Muscle of leg (tissue), 16 donors: ENCODE measurements at places on chromosomes 12 and 14.

GRCh38 chr12:10654003-10654402 lies 19.8 kb downstream of the STYK1 start:
- H3K4me3 ChIP-seq, result no peak overlapping the region
- no peak for DNase-seq
- no peaks in the 10 kb centered on the region for H3K36me3 ChIP-seq
- no peak overlapping the region for H3K27ac ChIP-seq
- H3K27me3 ChIP-seq, result no peaks in the 10 kb centered on the region
- no peaks in the 10 kb centered on the region for H3K4me1 ChIP-seq

DNA sequence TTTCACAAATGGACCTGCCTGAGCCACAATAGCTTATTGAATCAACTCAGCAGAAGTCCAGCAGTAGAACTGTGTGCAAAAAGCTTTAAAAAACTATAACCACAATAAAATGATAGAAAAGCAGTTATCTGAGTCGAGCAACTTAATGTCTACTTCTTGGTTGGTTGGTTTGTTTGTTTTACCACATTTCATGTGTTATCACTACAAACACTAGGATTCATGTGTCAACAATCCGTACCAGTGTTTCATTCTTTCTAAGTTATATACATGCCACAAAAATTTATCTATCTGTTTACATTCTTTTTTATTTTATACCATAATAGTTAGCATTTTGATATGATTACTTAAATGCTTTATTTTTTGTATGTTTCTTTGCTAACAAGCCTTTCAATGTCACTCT lies 339.0 kb downstream of the KCNH5 start:
- no peaks in the 10 kb centered on the region for H3K27me3 ChIP-seq
- no peaks in the 10 kb centered on the region for H3K4me1 ChIP-seq
- no peaks in the 10 kb centered on the region for H3K36me3 ChIP-seq
- DNase-seq, result no peak
- no peak overlapping the region for H3K4me3 ChIP-seq

DNA sequence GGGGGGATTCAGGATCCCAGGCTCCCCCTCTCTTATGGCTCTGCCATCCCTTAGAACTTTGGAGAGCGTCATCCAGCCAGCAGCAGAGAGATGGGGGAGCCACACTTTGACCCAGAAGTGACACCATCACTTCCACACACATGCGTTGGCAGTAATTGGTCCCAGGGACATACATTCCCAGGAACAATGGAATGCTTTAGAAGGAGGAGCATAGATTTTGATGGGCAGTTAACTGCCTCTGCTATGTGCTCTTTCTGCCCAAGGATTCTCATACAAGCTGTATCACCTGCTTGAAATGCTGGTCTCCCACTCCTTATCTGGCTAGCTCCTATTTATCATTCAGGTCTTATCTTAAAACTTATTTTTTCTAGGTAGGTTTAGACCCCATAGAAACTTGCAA lies 109.0 kb upstream of the RPH3A start:
- no peak overlapping the region for H3K4me3 ChIP-seq
- no peaks in the 10 kb centered on the region for H3K36me3 ChIP-seq

GRCh38 chr12:107107381-107107780 lies 14.0 kb upstream of the CRY1 start:
- H3K36me3 ChIP-seq, result no peaks in the 10 kb centered on the region
- H3K27me3 ChIP-seq, result no peaks in the 10 kb centered on the region
- H3K27ac ChIP-seq, result no peak overlapping the region
- H3K4me3 ChIP-seq, result no peak overlapping the region

- peaks cover 14% of the 10 kb centered on the region for H3K4me1 ChIP-seq
- no peak overlapping the region for H3K27ac ChIP-seq
- H3K36me3 ChIP-seq, result no peaks in the 10 kb centered on the region
- no peaks in the 10 kb centered on the region for H3K27me3 ChIP-seq
- no peak for DNase-seq
- H3K4me3 ChIP-seq, result no peak overlapping the region
Measured at GRCh38 chr12:49917788-49918173, 14.1 kb upstream of the FAIM2 start.

DNA sequence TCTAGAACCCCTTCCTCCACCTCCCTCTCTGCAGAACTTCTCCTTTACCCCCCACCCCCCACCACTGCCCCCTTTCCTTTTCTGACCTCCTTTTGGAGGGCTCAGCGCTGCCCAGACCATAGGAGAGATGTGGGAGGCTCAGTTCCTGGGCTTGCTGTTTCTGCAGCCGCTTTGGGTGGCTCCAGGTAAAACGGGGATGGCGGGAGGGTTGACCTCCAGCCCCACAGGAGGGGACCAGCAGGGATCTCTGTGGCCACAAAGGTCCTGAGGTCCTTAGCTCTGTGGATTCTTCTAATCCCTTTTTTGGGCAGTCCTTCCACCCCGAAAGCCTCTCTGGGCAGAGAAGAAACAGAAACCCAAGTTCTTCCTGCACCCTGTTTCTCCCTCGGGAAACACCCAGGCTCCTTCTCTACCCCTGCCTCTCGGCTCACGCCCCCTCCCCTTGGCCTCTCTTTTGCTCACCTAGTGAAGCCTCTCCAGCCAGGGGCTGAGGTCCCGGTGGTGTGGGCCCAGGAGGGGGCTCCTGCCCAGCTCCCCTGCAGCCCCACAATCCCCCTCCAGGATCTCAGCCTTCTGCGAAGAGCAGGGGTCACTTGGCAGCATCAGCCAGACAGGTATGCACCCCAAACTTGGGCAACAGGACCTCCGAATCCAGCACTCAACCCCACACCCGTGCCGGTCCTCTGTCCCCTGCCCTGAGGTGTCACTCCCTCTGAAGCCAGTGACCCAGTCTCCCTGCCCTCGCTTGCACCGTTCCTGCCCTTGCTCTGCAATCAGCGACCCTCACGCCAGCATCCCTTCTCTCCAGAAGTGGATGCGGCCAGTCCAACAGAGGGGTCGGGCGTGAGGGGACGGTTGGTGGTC lies 638 bp downstream of the LAG3 start:
- H3K27ac ChIP-seq, result no peak overlapping the region
- H3K4me3 ChIP-seq, result no peak overlapping the region
- H3K36me3 ChIP-seq, result peaks cover 42% of the 10 kb centered on the region
- no peak for DNase-seq
- peaks cover 37% of the 10 kb centered on the region for H3K4me1 ChIP-seq
- H3K27me3 ChIP-seq, result peaks cover 20% of the 10 kb centered on the region

DNA sequence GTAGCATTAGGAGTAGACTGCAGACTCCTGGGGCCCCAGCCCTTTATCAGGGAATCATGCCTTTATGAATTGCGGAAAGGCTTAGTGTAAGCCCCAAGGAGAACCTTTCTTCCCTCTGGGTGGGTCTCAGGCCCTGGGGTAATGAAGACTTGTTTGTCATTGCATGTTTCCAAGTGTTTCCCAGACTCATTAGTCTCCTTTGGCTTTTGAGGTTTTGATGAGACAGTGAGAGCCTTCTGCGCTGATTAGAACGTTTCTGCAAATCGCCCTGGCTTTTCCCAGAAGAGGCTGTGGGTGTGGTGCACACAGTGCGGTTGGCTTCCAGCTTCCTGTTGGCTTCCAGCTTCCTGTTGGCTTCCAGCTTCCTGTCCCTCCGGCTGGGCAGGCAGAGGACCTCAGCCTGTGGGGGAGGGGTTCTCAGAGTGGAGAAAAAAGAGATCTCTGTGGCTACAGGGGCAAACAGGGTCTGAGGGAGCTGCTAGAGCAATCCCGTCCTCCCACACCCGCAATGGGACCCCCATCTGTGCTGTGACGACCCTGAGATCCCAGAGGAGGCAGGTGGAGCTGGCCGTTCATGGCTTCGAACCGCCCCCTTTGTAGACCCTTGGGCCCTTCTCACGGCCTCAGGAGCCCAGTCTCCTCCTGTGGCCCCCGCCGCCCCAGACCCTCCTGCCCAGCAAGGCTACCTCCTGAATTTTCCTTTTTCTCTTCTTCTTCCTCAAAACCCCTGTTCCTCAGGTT lies 42.1 kb downstream of the GPR68 start:
- peak overlapping the region; percentile 21 for H3K27ac ChIP-seq
- no peaks in the 10 kb centered on the region for H3K27me3 ChIP-seq
- peaks cover 2% of the 10 kb centered on the region for H3K4me1 ChIP-seq

DNA sequence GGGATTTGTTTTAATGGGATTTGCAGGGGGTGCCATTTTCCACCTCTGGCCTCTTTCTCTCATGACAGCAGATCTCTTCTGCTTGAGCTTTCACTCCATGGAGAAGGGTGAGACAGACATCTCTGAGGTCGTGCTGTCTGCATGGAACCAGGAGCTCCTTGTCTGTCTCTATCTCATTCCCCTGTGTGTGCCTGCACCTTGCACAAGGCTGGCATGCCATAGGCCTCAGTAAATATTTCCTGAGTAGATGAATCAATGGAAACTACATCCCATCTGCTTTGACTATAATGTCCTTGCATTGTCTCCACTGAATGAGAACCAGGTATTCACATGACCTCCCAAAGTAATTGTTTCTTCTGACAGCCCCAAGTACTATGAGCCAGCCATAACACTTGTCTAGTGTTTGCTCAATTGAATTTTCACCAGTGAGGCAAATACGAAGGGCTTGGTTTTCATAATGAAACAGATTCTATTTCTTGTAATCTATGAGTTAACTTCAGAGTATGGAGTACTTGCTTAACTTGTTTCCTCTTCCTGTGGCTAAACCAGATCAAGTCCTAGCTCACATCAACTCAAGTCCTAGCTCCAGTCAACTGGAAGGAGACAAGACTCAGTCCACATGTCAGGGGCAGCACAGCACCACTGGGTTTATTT lies 32.3 kb downstream of the KCNK13 start:
- no peak overlapping the region for H3K27ac ChIP-seq
- peaks cover 2% of the 10 kb centered on the region for H3K4me1 ChIP-seq
- no peak overlapping the region for H3K4me3 ChIP-seq
- H3K27me3 ChIP-seq, result no peaks in the 10 kb centered on the region
- H3K36me3 ChIP-seq, result no peaks in the 10 kb centered on the region

DNA sequence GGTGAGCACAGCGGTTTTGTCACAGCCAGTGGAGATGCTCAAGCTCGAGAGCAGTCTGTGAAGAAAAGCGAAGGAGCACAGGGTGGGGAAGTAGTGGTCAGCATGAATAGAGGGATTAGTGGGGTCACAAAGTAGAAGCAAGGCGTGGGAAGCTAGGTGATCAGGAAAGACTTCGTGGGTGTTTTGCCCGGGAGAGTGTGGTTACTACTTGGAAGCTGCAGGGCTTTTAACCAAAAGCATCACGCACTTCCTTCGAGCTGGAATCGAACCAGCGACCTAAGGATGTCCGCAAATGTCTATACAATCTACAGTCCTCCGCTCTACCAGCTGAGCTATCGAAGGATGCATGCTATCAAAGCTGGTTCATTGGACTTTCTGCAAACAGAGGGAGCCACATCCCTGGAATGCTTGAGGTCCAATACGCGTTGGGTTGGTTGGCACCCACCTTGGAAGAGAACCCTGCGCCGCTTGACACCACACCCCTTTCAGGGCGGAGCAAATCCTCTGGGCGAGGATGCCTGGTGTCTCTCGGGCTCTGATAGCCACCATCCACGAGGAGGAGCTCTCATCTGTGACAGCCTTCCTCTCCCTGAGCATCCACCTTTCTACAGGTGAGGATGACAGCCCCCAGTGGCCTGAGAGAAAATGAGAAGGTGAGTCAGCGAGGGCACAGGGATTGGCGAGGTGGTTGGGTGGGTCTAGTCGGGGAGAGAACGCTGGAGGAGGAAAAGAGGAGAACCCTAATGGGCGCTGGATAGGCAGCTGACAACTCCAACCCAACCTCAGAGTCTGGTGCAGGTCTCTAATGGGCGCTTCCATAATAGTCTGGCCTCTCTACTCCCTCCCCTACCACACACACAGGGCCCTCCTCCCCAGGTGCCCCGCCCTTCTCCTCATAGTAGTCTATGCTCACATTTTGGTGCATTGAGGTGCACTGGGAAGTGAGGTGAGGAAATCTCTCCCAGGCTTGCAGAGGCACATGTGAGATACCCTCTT lies 16.0 kb upstream of the OR6S1 start:
- H3K4me1 ChIP-seq, result no peaks in the 10 kb centered on the region
- no peak overlapping the region for H3K4me3 ChIP-seq
- no peaks in the 10 kb centered on the region for H3K36me3 ChIP-seq
- no peak overlapping the region for H3K27ac ChIP-seq

GRCh38 chr12:4148418-4149056 lies 125.0 kb upstream of the CCND2 start:
- no peak overlapping the region for H3K27ac ChIP-seq
- no peaks in the 10 kb centered on the region for H3K27me3 ChIP-seq
- no peaks in the 10 kb centered on the region for H3K36me3 ChIP-seq
- H3K4me3 ChIP-seq, result no peak overlapping the region
- peaks cover 8% of the 10 kb centered on the region for H3K4me1 ChIP-seq
- no peak for DNase-seq

DNA sequence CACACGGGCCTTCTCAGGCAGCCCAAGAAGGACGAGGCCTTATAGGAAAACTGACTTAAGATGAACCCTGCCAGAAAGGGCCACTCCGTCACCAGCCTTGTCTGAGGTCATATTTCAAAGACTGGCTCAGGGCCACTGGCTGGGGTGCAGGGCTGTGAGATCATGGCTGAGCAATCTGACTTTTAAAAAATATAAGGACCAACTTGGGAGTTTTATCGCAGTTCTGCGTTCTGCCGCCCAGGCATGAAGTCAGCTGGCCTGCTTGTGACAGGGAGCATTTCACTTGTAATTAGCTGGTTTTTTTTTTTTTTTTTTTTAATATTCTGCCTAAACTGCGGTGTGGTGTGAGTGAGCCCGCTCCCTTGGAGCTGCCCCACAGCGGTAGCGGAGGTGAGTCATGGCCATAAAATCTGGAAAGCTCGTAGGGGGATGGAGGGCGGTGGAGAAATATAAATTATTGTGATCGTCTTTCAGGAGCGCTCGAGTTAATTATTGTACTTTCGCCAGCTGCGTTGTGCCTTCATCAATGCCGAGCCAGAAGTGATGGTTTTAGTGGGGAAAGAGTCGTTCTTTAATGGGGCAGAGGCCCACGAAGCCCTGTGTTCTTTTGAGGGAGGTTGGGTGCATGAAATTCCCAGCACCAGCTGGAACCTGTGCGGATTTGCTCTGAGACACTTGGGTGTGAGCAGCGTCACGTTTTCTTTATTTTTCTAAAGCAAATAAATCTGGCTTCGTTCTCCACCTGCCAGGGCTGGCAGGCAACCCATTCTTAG lies 231.9 kb downstream of the C12orf75 start:
- peaks cover 4% of the 10 kb centered on the region for H3K27me3 ChIP-seq
- peaks cover 16% of the 10 kb centered on the region for H3K4me1 ChIP-seq
- H3K27ac ChIP-seq, result peak overlapping the region; percentile 52
- DNase-seq, result peak; percentile 76
- no peak overlapping the region for H3K4me3 ChIP-seq

GRCh38 chr12:49482095-49483051 lies 56.5 kb upstream of the KCNH3 start:
- DNase-seq, result no peak
- no peak overlapping the region for H3K4me3 ChIP-seq
- peaks cover 3% of the 10 kb centered on the region for H3K4me1 ChIP-seq

GRCh38 chr12:401235-402028 lies at the start of gene CCDC77:
TSS of gene CCDC77 (plus strand) at chr12:401644. CDS start at chr12:409384, 7,740 bp downstream.
- peak within 1 kb of the TSS; percentile 65 for H3K4me3 ChIP-seq
- DNase-seq, result peak; percentile 97
- H3K27ac ChIP-seq, result peak within 1 kb of the TSS; percentile 77
- H3K4me1 ChIP-seq, result peaks cover 6% of the 10 kb centered on the region
- no peaks in the 10 kb centered on the region for H3K36me3 ChIP-seq

GRCh38 chr12:124398578-124399227 lies 103.8 kb downstream of the RFLNA start:
- H3K27ac ChIP-seq, result no peak overlapping the region
- peak; percentile 59 for DNase-seq
- no peak overlapping the region for H3K4me3 ChIP-seq

- peak overlapping the region; percentile 47 for H3K4me3 ChIP-seq
- DNase-seq, result peak; percentile 27
- H3K4me1 ChIP-seq, result peaks cover 10% of the 10 kb centered on the region
- no peaks in the 10 kb centered on the region for H3K36me3 ChIP-seq
Measured at GRCh38 chr14:23182372-23183157, 895 bp downstream of the SLC7A8 start.

GRCh38 chr12:68352067-68352466 lies 19.9 kb upstream of the MDM1 start:
- H3K27me3 ChIP-seq, result no peaks in the 10 kb centered on the region
- H3K27ac ChIP-seq, result no peak overlapping the region
- no peaks in the 10 kb centered on the region for H3K4me1 ChIP-seq
- H3K4me3 ChIP-seq, result no peak overlapping the region
